IPS DF 19.7 (cell line): ENCODE measurements at places on chromosomes 3 and 15.

DNA sequence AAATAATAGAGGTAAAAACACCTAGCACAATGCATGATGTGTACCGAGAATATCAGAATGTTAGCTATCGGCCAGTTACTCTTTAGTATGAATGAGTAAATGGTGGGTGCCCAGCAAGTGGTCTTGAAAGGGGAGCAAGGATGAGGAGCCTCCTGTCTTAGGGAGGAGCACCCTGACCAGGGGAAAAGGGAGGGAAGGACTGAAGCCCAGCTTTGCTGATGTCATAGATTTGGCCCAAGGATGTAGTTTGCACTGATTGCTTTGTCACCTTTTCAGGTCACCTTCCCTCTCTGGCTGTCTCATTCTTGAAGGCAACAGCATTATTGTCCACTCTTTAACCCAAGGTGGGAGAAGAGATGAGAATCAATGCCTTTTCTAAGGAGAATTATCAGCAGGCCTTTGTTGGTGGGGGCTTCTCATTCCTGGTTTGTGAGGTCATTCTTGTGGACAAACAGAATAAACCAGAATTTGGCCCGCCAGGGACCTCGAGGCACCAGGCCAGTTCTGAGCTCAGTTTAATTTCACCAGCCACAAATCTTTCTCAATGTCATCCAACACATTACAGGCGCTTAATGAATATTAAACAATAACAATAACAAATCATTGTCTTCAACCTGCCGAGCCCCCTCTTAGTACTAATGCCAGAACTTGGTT is 231.3 kb downstream of the VPS13C start:
- no peak for DNase-seq

- no peak for DNase-seq
Measured at GRCh38 chr3:83003917-83004316, 1242.5 kb upstream of the GBE1 start.

- no peak for DNase-seq
Measured at GRCh38 chr3:188353426-188353825, 199.5 kb downstream of the LPP start.

- no peak for DNase-seq
Measured at GRCh38 chr3:185330238-185330637, 32.7 kb upstream of the MAP3K13 start.

GRCh38 chr3:156723182-156723619 is 48.8 kb downstream of the TIPARP start:
- DNase-seq = no peak

DNA sequence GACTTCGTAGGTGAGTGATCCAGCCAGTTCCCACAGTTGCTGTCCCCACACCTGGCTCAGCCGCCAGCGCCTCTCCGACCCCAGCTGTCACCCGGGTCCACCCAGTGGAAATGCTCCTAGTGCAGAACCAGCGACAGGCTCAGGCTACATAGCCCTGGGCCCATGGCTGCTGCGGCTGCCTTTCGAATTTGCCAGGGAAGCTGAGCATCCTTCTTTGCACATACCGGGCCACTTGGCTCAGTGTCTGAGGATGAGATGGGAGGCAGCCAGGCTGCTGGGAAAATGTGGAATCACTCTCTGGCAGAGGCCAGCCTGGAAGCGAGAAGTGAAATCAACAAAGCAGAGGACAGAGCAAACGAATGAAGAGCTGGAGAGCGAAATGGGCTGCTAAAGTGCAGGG is 80.1 kb downstream of the ST8SIA2 start:
- DNase-seq = no peak
